Activated CD4-positive, alpha-beta T cell treated with anti-CD3 and anti-CD28 coated beads for 24 hours (primary cell): ENCODE measurements at places on chromosomes 2 and 18.

- no peak for DNase-seq
These were observed 164.7 kb downstream of the CCDC178 start for GRCh38 chr18:33275843-33276242.

DNA sequence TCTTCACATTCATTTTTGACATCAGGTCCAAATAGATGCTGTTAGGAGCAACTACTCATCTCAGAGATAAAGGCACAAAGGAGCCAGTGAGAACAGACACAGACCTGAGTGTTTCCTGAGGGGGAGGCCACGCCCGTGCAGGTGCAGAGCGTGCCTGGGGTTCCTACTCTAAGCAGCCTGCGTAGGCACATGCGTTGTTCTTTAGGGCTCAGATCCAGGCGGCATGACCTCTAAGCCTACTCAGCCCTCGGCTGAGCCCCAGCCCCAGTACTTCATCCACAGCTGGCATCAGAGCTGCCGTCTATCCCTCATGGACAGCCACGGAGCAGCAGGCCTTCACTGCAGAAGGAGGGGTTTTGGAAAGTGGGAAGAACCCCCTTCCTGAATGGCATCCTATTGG is 54.9 kb upstream of the PXDN start:
- no peak for DNase-seq

GRCh38 chr2:201357221-201357620 is at the start of gene FLACC1:
Gene FLACC1, minus strand, starts transcription at chr2:201357345. Its CDS starts 5,941 bp downstream, at chr2:201351404.
- no peak for DNase-seq

DNA sequence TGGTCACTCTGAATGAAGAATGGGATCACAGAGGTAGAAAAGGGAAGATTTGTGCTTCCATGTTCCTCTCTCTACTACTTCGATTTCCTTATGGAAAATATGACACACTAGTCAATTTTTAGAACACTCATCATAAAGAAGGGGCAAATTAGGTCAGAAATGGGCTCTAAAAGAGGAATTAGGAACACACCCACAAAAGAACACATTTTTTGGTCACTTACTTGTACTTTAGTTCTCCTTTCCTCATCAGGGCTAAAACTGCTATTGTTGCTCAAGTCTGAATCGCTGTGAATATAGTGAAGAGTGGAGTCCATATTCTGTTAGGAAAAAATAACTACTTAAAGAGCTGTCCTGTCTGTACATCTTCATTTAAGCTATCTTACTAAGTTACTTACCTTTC is 52.6 kb downstream of the PPP4R1 start:
- DNase-seq: no peak

- no peak for DNase-seq
These were observed 34.9 kb downstream of the CABLES1 start for GRCh38 chr18:23170137-23170536.

- DNase-seq: no peak
These were observed 66.4 kb upstream of the POMC start for GRCh38 chr2:25234738-25235137.

DNA sequence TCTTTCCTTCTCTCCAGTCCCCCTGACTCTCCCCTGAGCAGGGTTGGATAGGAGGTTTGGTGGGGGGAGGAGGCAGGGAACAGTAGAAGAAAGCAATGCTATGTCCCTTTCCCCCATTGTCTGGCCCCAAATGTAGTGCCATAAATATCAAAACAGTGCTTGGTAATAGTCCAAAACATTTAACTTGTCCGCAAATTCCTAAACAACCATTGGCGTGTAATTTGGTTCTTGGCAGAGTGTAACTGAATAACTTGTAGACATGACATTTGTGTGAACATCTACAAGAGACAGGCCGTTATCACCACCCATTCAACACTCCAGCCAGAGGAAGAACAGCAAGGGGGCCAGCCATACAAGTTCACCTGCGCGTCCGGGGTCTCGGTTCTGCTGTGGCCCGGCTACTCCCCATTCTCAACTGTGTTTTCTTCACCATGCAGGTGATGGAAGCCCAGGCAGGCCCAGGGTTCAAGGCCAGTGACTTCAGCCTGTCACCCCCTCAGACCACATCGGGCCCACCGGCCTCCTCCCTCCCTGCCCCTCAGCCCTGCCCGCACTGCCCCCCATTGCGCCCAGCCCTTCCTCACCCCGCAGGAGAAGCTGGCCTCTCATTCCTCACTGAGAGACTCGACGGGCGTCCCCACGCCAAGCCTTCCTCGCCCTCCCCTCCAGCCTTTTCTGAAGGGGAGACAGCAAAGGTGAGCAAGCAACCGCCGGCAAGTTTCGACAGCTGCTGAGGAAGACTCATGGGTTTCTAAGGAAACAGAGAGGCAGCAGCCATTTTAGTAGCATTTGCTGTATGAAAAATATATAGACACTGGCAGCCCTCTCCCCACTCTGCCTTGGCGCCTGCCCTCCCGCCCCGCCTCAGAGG is 699 bp upstream of the RAPGEF4 start:
- no peak for DNase-seq

DNA sequence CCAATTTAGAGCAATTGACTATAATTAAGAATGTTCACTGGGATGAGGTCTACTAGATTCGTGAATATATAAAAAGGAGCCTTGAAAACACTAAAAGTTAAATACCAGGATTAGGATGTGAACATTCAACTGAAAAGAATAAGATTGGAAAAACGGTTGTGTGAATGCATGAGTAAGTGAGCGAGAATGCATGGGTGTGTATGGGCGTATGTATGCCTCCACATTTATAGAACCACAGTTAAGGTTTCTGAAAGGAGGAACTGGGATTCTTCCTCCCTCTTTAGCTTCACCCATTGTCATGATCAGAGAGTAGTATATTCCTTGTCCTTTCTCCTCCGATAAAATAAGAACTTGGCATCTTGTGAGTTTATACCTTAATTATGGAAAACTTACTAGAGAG is 151.1 kb upstream of the UBE2E3 start:
- no peak for DNase-seq

- DNase-seq: no peak
These were observed 29.1 kb upstream of the SLC38A11 start for GRCh38 chr2:164984428-164984827.

DNA sequence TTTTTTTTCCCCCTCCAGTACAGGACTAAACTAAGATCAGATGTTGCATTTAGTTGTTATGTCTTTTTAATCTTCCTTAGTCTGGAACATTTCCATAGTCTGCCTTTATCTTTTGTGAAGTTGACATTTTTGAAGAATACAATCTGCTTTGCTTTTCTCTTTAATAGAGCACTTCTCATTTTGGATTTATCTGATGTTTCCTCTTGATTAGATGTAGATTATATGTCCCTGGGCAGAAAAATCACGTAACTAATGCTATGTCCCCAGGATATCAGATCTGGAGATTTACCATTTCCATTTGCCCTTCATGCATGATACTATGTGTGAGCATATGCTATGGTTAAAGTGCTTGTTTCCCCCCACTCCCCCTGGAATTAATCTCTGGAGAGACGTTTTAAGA is 6.2 kb downstream of the ZNF638 start:
- no peak for DNase-seq

DNA sequence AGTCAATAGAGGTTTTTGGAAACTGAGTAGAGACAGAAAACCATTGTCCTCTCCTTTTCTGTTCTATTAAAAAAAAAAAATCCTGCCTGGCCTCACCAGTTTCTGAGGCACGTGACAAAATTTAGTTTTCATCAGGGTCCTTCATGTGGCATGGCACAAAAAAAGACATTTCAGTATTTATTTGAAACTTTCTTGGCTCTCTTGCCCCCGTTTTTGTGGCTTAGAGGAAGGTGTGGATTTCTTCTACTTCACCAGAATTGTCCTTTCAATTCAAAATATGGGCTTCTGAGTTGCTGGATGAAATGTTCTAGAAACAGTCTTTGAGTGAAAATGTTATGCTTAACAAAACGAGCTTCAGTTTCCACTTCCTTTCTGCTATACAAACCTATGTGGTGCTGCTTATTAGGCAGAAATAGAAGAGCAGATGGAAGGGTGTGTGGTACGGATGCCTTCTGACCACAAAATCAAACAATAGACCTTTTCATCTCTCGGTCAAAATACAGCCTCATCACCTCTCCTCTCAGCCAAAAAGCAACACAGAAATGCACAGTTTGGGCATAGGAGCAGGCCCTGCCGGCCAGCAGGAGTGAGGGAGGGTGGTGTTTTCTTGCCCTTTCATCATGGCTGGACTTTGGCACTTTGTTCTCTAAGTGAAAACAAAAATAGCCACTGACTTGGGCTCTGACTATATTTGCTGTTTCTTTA is 89.2 kb downstream of the SH3RF3 start:
- DNase-seq: no peak

DNA sequence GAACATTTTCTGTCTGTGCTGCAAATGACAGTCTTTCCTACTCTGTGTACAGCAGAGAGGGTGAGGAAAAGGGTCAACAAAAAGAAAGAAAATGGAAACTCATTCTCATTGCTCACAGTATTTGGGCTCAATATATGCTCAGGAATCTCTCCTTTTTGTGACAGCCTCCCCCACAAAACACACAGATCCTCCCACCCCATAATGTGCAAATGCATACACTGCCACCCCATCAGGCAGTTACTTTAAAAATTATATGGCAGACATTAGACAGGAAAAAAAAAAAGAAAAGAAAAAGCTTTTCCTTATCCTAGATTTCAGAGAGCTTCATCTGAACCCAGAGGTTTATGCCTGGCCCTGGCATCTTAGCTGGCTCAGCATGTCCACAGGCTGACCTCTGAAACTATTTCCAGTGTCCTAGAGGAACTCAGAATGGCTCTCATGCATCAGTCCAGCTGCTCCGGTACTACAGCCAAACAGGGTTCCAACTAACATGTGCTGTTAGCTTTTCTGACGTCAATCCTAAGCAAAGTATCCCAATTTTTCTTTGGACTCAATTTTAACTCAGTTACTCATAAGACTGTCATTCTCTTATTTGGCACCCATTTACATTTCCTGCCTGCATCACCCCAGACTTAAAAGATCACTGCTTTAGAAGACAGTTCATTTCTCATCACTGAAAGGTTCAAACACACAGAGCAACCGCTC is 105.9 kb downstream of the RBMS1 start:
- DNase-seq: no peak

- no peak for DNase-seq
These were observed 6.4 kb upstream of the PSD4 start for GRCh38 chr2:113167115-113167932.

GRCh38 chr2:196206804-196207203 is 35.4 kb upstream of the STK17B start:
- DNase-seq: no peak

DNA sequence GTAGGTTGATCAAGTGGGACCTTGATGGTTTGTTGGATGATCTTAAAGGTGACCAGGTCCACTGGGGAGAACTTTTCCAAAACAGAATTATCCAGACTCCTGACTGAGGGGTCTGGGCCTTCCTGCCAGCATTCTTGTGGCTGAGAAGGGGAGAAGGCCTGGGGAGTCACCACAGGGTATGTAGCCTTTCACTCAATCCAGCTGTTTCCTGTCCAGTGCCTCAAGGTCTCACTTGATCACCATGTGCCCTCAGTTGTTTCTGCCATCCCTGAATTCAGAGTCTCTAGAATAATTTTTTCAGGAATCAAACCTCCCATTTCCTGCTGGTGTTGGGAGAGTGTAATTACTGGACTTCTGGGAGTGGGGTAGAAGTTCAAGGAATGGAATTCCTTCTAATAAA is 54.4 kb upstream of the TANC1 start:
- DNase-seq: no peak

DNA sequence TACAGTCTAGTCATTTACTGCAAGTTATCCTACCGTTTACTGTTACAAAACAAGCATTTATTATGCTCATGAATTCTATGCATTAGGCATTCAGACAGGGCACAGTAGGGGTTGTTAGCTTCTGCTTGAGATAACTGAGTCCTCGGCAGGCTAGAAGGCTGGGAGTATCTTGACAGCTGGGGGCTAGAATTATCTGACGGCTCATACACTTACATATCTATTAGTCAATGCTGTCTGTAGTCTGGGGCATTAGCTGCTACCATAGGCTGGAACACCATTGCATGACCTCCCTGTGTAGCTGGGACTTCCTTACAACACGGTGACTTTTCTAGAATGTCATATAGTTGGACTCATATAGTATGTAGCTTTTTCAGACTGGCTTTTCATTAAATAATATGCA is 61.9 kb upstream of the ALK start:
- no peak for DNase-seq

GRCh38 chr18:21864386-21864785 is 123.8 kb downstream of the MIB1 start:
- DNase-seq: no peak

- no peak for DNase-seq
These were observed 330.0 kb downstream of the ETAA1 start for GRCh38 chr2:67727131-67727530.

DNA sequence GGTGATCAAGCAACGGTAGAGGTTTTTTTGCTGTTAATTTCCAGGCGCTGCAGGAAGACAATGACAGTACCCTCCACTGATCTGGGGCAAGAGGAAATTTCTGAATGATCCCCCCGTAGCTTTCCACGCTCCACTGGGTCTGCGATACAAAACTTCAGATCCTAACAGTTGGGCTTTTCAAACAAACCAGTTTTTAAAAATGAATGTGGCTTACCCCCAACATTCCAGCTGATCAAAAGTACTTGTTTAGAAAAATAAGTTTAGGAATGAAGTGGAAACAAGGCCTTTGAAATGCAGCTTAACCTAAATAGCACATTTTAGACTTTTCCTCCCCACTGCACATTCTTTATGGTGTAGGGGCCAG is 5.7 kb downstream of the ZFP36L2 start:
- no peak for DNase-seq

DNA sequence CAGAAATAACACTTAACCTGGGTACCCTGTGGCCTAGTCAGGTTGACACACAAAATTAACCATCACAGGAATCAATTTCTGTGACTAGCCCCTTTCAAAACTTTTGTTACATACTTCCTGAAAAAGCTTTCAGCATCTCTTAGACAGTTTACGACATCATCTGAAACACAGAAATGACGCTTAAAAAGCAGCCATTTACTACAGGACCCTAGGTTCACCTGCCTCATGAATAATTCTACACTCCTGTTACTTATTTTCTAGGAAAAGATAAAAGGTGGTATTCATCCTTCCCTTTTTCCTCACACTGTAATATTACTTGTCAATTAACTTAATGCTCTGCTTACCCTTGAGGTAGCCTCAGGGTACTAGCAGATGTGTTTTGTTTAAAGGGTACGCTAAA is 388.4 kb downstream of the IRS1 start:
- DNase-seq: no peak

DNA sequence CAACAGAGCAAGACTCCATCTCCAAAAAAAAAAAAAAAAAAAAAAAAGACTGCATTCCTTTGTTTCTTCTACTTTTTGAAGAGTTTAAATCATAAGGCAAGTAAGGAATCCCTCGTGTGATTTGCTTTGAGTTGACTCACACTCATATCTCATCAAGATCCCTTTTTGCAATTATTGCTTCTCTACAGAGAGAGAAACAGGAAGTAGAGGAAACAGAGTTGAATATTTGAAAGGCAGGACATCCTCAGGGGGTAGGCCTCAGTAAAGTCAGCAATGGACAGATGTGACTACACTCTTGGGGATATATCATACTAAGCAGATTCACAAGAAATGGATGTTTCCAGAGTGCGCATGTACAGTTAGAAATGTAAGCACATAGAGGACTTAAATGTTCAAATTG is 11.2 kb upstream of the EFR3B start:
- no peak for DNase-seq
